ENCODE measurements at places on chromosomes 3 and 15. TPM values are rescaled to one million over a fixed set of nuclear protein-coding genes. Genes with fewer than 3 reads are reported as not detected.

LRRC49 gene
- 28.1 TPM for total RNA-seq

PROS1 gene
- 31.2 TPM for total RNA-seq

FANCI gene
- 8.2 TPM for total RNA-seq

UQCC5 gene
- total RNA-seq = 27.2 TPM

CMSS1 gene
- total RNA-seq = 41.9 TPM

CHRNA5 gene
- 4.0 TPM for total RNA-seq

ZNF654 gene
- 25.7 TPM for total RNA-seq

FAM107A gene
- total RNA-seq = 102 TPM

SPESP1 gene
- total RNA-seq = 3.0 TPM

THPO gene
- 0.89 TPM for total RNA-seq

ZBTB47 gene
- 32.1 TPM for total RNA-seq

OR5H15 gene
- total RNA-seq = not detected

SEMA6D gene
- total RNA-seq = 8.8 TPM

INO80 gene
- total RNA-seq = 38.6 TPM

ARHGAP31 gene
- 25.4 TPM for total RNA-seq

A4GNT gene
- total RNA-seq = not detected

All from ureter (tissue), 1 donor.